ENCODE measurements at places on chromosomes 7 and 10.

- no peak for DNase-seq
These were observed 486.3 kb downstream of the ACTR3B start for GRCh38 chr7:153245809-153246208.

GRCh38 chr7:156236936-156237599 lies 403.5 kb upstream of the RNF32 start:
- DNase-seq: no peak

DNA sequence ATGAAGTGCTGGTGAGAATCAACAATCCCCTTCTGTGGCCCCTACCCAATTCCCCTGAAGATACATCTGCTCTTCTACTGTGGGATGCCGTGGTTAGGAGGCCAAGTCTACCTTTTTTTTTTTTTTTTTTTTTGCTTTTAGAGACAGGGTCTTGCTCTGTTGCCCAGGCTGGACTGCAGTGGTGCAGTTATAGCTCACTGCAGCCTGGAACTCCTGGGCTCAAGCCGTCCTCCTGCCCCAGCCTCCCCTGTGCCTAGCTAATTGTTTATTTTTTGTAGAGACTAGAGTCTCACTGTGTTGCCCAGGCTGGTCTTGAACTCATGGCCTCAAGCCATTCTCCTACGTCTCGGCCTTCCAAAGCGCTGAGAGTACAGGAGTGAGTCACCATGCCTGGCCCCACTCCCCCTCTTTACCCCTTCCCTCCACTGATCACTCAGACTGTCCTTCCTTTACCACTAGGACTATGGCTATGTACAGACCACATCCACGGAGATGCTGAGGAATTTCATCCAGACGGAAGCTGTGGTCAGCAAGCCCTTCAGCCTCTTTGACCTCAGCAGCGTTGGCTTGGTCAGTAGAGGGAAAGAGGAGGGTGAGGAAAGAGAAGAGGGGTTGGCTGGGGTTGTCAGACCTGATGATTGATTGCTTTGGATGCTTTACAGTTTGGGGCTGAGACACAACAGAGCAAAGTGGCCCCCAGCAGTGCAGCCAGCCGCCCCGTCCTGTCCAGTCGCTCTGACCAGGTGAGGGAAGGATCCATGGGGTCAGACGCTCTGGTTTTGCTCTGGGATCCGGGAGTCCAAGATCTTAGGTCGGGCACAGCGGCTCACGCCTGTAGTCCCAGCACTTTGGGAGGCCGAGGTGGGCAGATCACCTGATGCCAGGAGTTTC lies 1.8 kb downstream of the AP4M1 start:
- no peak for DNase-seq

DNA sequence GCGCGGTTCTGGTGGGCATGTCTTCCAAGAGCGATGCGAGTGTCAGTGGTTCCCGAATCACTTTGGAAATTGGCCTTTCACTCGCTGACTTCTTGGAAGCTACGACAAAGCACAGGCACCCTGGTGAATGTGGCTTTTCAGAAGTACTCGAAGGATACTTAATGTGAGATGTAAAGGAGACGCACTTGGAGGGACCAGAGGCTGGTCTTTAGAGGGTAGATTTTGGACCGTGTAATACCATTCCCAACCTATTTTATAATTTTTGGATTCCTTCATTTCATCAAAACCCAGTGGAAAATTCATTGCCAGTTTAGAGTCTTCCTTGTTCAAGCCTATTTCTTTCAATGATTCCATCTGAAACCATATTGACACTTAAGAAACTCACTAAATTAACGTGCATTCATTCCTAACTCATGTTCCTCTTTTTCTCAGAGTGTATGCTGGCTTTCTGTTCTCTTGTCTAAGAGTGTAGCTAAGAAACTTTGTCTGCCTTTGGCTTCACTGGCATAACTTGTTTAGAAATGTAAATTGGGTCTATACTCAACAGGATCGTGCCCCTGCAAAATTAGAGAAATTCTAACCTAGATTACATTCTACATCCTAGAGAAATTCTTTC lies 645 bp upstream of the COPG2 start:
- DNase-seq: no peak

DNA sequence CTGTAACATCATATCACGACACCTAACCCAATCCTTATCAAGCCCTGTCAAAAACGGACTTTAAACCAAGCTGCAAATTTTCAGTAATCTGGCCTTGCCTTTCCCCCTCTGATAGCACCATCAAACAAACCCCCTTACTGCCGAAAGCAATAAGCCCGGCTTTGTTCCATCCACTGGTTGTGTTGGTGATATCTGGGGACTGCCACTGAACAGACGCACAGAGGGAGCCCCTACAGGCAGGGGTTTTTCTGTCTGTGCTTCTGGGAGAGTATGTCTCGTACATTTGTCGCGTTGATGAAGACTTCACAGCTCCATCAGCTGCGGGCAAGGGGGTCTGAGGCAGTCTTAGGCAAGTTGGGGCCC lies 550 bp upstream of the PLAU start:
- DNase-seq: peak; percentile 52

DNA sequence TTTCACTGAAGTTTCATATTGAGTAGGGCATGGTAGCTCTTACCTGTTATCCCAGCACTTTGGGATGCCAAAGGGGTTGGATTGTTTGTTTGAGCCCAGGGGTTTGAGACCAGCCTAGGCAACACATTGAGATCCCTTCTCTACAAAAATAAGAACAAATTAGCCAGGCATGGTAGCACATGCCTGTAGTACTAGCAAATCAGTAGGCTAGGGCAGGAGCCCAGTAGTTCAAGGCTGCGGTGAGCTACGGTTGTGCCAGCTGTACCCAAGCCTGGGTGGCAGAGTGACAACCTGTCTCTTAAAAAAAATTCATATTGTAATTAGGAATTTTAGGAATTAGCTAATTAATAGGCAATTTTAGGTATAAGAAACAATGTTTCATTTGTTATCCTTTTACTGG lies 18.0 kb downstream of the BBIP1 start:
- DNase-seq: no peak

- DNase-seq: no peak
These were observed 29.1 kb upstream of the LBX1 start for GRCh38 chr10:101258179-101258885.

GRCh38 chr7:93830141-93830925 lies 60.2 kb downstream of the TFPI2 start:
- no peak for DNase-seq

DNA sequence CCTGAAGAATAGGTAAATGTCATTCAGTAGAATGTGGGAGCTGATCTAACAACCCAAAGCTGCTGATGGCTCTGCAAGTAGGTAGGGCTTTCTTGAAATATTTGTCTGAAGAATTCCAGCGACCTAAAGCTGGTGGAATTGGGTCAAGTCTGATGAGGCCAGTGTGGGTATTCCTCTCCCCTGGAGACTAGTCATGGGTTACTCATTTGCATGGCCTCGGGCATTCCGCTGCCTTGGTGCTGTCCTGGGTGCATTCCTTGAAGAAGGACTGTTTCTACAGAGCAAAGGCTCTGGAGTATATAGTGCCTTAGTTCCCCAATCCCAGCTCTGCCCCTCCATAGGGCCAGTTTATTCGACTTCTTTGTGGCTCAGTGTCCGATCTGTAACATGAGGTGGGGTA lies 19.2 kb downstream of the PDK4 start:
- no peak for DNase-seq

- no peak for DNase-seq
These were observed 21.5 kb upstream of the TMEM213 start for GRCh38 chr7:138776166-138776833.

- peak; percentile 6 for DNase-seq
These were observed 975.2 kb downstream of the SORCS1 start for GRCh38 chr10:106189292-106189691.

DNA sequence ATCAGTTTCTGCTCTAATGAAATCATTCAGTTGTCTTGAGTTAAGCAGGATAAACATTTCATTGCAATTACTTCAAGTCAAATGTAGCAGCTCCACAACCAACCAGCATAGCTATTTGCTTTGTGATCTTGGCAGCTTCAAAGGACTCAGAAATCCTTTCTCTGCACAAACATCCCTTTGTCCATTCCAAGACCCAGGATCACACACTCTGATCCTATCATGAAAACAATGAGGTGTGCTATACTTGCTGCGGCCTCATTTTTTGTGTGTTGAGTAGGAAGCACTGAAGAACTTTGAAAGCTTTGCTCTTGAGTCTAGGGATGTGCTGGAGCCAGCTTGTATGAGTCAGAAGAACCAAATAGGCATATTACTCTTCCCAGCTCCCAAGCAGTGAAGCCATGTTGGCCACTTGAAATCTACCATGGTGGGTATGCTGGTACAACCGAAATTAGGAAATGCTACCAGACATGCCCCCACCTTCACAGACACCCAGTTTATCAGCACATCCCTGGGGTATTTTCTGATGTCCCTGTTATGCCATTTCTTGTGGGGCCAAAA lies 199.4 kb upstream of the PRSS58 start:
- DNase-seq: no peak

- DNase-seq: no peak
These were observed 2.3 kb downstream of the CDH23 start for GRCh38 chr10:71398976-71399375.

DNA sequence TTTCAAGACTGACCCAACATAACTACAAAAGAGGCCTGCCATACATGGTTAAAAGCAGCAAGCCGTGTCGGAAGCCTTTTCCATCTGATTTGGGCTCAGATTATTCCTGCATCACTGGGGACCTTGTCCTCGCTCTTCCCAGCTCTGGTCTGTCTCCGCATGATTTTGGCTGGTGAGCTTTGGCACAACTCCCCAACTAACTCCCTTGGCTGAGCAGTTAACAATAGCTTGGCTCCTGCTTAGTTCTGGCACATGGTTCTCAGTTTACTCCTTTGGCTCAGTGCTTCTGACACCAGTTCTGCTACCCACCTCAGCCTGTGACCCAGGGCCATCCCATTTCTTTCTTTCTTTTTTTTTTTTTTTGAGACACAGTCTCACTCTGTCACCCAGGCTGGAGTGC lies 17.0 kb downstream of the AGK start:
- DNase-seq: no peak

DNA sequence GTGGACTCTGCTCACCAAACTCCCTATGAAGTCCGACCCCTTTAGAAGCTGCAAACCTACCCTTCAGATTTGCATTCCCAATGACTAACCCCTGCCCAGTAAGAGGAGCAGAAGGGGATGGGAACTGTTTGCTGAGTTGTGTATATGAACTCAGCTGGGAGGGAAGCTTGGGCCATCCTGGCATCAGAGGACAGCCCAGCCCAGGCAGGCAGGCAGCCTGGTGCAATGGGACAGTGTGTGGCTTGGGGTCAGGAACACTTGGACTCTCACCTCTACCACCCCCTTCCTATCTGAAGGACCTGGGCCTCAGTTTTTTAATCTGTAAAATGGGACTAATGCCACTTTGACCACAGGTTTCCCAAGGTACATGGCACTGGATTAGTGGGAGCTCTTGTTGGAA lies 147.4 kb upstream of the GPR26 start:
- no peak for DNase-seq

- no peak for DNase-seq
These were observed 477.8 kb downstream of the TFEC start for GRCh38 chr7:115552766-115553165.

DNA sequence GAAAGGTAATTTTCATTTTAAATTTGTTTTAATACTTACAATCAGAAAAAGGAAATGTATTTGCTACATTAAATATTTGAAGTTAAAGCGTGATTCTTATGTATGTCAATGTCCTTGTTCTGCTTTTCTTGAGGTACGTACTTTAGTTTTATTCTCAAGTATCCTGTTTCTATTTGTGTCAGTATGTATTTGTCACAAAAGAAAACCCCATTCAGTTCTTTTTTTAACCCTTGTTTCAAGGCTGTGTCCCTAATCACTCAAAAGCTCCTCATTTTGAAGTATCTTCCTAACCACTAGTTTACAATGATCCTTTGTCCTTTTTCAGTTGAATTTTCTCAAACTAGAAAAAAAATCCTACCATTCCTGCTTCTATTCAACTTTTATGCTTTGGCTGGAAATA lies 25.2 kb downstream of the NHLRC2 start:
- no peak for DNase-seq

DNA sequence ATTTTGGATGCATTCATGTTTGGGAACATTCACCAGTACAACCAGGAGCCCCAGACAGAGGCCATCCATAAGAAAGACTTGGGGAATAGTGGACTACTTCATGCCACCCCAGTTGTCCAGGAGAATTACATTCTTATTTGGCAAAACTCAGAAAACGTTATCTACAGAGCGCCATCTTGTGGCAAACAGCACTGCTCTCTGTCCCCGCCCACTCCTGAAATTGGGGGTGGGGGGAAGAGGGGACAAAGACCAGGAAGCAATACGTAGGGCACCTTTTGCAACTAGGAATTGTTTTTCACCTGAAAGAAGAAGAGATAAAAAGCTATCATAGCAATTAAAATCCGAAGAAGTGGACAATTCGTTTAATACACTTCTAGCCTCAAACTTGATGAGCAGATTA lies 134.6 kb upstream of the MGMT start:
- DNase-seq: no peak

- DNase-seq: no peak
These were observed 62.4 kb upstream of the WAPL start for GRCh38 chr10:86583983-86584382.

- no peak for DNase-seq
These were observed 4.9 kb upstream of the CCL24 start for GRCh38 chr7:75818472-75818871.

DNA sequence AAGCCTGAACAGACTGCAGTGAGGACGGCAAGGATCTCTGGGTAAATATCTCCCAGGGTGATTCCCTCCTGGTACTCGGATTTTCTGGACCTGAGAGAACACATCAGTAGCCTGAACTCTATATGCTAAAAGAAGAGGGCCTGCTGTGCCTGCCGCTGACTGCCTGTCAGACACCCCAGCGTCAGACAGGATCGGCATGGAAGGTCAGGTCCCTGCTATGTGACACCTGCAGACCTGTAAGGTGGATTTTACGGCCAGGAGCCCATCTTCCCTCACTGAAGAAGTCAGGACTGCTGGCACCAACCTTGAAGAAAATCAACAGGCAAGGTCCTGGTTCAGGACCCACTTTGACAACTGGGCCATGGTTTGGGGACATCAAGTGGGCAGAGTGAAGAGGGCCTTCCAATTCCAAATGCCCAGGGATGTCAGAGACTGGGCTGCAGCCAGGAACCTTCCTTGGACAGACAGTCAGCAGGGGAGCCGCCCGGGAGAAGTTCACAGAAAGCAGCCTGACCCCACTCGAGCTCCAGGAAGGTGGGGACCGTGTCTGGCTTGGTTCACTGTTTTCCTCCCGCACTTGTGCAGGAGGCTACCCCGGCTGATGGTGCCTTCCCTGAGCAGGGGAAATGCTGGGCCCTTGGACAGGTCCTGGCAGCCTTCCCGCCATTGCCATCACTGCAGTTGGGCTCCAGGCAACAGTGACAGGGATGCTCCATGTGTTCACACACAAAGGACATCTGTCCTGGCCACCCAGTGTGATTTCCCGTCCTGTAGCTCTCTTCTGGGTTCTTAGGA lies 91.8 kb upstream of the LANCL2 start:
- DNase-seq: no peak

GRCh38 chr10:47048526-47048905 lies 137.3 kb downstream of the PTPN20 start:
- no peak for DNase-seq

- no peak for DNase-seq
These were observed 95.8 kb upstream of the COL1A2 start for GRCh38 chr7:94298943-94299342.
